Renal pelvis (tissue), 12 donors: ENCODE measurements at places on chromosomes 5 and 9. TPM values are rescaled to one million over a fixed set of nuclear protein-coding genes. Genes with fewer than 3 reads are reported as not detected.

- no peak for DNase-seq
Observed at GRCh38 chr9:113506090-113506589, 42.6 kb downstream of the RGS3 start.

DNA sequence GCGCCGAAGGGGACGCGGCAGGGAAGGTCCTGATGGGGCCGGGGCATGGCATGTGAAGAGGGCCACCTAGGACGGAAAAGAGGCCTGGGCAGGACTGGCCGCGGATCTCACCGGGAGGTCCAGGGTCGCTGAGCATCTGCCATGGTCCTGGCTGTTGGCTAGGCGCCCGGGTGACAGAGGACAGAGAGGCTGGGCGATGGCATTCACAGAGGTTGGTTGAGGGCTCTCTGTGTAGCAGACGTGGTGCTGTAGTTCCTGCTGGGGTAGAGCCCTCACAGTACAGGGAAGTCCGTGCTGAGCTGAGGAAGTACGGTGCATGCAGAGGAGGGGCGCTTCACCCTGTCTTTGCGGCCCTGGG is 427 bp downstream of the PCYOX1L start:
- no peak for DNase-seq

DNA sequence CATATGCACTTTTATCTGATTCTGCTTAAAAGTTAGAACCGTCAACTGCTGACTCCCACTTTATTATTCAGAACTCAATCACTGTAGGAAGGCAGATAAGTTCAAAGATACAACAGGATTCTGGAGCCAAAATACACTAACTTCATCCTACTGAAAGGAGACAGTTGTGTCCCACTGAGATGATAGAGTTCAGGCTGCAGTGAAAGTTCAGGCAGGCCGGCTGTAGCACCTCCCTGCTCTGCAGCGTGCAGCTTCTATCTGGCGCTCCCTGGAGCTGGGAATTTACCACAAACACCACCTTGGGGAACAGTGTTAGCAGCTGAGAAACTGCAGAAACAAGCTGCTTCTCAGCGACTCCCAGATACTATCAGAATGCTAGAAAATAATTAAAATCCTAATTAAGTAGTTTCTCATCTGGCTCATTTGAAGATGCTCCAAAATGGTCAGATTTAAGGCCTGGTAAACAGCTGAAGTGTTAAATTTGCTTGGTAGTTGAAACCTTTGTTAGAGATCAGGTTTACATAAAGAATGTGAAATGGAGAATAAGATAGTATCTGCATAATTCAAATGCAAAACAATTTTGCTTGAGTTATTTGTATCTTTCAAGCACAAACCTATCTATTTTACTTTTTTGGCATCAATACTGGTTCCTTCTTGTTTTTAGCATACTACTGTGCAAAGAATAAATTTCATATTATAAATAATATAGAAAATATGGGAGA is 52.3 kb upstream of the CNTLN start:
- DNase-seq, result no peak

- DNase-seq, result no peak
Observed at GRCh38 chr5:154642499-154643245, 112.5 kb upstream of the LARP1 start.

DNA sequence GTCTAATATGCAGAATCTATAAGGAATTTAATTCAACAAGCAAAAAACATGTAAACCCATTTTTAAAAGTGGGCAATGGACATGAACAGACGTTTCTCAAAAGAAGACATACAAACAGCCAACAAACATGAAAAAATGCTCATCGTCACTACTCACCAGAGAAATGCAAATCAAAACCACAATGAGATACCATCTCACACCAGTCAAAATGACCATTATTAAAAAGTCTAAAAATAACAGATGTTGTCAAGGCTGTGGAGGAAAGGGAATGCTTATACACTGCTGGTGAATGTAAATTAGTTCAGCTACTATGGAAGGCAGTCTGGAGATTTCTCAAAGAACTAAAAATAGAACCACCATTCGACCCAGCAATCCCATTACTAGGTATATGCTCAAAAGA is 3.1 kb upstream of the KLHL3 start:
- DNase-seq, result no peak

DNA sequence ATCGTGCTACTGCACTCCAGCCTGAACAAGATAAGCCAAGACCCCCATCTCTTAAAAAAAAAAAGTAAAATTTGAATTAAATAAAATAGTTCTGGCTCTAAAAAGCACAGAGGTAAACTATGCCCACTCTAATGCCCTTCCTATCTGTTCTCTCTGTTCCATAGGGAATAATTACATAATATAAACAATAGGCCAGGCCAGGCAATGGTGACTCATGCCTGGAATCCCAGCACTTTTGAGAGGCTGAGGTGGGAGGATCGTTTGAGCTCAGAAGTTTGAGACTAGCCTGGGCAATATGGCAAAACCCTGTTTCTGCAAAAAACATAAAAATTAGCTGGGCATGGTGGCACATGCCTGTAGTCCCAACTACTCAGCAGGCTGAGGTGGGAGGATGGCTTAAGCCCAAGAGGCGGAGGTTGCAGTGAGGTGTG is 47.4 kb downstream of the MYO10 start:
- no peak for DNase-seq

DNA sequence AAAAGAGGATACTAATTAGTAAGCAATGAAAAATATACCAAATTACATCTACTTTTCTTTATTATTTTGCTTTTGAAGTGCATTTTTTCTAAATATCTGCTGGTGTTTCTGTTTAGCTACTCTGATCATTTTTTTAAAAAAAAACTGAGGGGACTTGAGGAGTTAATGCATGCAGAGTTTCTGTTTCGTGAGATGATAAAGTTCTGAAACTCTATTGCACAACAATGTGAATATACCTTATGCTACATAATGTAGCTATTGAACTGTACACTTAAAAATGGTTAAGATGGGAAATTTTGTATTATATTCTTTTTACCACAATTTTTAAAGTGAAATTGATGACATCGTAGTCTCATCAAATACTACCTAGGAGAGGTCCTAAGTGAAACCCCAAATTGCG is 288.3 kb upstream of the NR4A3 start:
- DNase-seq, result no peak

- no peak for DNase-seq
Observed at GRCh38 chr5:172004824-172005237, 1.6 kb downstream of the FBXW11 start.

DNA sequence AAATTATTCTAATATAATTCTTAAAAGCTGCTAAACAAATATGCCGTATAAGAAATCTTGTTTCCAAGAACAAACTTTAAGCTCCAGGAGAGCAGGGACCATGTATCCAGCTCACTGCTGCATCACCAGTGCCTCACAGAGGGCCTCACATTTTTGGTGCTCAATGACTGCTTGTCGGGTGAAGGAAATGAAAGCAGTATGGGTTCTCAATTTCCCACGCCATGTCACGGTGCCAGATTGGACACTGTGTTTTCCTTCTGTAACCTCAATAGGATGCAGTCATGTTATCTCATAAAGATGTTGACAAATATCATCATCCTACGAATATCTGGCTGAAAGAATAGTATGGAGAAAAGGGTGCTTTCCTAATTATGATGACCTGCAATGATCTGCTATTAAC is 64.7 kb downstream of the POU5F2 start:
- no peak for DNase-seq

GRCh38 chr5:151264113-151264512 is 11.1 kb downstream of the GM2A start:
- DNase-seq, result no peak

DNA sequence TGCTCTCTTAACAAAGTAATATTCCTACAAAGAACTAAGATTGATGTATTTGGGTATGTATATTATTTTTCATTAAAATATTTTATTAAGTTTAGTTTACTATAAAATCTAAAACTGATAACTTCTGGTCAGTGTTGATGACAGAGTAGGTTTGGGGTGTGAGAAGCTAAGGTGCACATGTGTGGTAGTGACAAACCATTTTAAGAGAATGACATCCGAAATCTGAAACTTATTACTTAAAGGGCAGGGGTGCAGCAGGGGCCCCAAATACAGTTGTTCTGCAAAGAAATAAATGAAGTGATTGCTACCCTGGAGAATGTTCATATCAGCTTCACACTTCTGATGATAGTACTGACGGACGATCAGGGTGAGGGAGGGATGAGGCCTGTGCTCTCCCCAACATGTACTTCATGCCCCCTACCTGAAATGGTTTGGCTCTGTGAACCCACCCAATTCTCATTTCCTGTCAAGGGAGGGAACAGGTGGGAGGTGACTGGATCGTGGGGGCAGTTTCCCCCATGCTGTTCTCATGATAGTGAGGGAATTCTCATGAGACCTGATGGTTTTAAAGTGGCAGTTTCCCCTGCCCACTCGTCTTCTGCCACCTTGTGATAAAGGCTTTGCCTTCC is 125.3 kb upstream of the RFX3 start:
- DNase-seq, result no peak

GRCh38 chr5:137264573-137264972 is 234.6 kb downstream of the SPOCK1 start:
- no peak for DNase-seq

DNA sequence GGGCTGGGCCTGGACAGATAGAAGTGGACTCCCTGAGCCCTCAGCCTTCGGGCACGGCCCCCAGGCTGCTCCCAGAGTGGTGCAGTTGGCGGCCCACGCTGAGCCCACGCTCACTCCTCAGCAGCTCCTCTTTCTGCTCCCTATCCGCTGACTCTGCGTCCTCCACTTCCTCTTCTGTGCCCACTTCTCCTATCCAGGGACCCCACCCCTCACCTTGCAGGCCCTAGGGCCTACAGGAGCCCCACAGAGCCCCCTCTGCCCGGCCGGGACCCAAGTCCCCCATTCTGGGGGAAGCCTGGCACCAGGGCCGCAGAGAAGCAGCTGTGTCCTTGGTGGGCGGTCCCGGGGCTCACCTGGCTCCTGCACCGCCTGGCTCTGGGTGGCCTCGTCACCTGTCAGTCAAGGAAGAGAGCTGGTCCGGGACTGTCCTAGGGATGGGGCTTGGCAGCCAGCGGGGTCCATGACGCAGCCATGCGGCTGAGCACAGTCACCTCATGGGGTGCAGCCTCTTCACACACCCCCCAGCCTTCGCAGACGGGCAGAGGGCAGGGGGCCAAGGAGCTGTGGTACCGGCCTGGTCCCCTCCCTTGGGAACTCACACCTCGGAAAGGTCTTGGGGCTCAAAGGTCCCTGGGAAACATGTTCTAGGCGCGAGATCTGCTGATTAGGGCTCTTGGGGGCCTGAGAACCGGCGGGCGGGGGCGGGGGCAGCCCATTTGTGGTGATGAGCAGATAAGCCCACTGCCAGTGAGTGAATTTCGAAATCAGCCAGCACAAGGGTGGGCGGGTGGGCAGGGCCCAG is 5.4 kb upstream of the NRARP start:
- DNase-seq, result no peak

DNA sequence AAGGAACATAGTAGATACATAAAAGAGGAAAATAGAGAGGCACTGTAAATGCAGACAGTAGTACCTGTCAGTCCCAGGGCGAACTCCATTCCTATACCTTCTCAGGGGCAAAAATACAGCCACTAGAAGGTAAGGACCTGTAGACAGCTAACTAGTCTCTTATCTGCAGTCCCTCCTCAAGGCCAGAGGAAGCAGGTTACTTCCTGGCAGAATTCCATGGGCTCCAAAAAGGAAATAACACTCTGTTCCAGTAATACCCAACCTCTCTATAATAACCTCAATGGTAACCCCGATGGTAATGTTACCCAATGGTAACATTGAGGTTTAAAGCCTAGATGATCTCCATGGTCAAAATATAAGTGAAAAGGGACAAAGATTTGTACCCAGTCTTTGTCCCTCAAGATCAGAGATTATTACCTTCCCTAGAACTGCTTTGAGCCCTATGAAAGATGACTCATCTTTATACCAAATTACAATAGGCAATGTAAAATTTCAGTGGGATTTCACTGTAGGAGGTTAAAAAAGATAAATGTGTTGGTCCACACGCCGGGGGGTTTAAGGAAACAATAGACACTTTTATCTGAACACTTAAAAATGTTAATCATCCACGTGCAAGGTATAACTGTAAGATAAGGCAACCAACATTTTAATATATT is 113.0 kb downstream of the DENND1A start:
- no peak for DNase-seq

DNA sequence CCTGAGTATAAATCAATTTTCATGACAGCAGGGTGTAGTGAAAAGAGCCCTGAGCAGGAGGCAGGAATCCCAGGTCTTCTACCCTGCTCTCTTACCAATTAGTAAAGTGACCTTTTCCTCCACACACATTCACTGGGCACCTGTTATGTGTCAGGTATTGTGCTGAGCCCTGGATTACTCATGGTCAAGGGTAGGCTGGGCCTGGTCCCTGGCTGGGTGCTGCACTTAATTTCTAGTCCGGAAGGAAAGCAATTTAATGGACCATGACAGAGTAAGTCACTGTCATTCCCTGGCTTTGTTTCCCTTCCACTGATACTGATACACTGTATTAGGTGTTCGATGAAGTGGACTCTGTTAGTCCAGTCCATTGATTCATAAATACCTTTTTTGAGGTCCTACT is 29.1 kb upstream of the BRINP1 start:
- no peak for DNase-seq

DNA sequence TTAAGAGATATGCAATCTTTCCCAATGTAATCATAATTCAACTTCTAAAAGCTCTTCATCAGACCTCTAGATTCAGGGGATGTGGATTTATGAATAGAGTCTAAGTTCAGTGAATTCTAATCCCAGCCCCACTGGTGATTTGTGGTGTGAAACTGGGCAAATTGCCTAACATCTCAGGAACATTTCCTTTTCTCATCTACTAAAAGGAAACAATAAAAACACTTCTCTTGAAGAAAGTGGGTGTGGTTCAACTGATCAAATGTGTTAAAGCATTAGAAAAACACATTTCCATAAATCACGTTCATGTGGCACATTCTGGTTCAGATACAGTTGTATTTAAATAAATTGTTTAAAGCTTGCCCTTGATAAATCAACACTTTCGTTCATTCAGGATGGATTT is 631.7 kb upstream of the CDH6 start:
- no peak for DNase-seq

DNA sequence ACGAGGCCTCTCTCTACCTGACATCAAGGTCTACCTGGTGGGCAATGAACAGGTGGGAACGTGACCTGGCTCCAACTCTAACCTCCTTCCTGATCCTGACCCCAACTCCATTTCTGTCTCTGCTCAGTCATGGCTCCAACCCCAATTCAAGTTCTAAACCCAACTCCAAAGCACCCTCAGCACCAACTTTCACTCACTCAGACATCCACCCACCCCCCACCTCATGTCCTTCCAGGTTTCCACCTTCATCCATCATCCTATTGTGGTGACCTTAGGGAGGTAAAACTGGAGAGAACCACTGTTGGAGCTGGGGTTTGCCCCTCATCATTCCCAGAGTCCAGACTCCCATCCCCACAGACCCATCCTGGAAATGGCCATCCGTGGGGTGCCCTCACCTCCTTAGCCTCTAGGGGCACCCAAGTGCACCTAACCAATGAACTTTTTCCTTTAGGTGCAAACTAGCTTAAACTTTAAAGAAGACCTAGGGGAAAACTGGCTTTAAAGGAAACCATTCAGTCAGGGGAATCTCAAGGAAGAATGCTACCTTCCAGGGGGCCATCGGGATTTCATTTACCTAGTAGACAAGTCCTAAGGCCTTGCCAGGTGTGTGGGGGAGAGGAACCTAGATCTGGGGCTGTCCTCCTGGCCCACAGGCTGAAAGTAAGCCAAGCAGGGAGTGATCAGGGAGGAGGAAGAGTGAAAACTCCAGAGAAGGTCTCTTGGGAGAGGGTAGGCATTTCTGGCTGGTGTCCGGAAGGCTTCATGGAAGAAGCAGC is 11.3 kb downstream of the RGS14 start:
- no peak for DNase-seq

GRCh38 chr5:56908942-56909293 is 478 bp upstream of the SETD9 start:
- no peak for DNase-seq

SLC34A1 gene
- polyA plus RNA-seq, result 249 TPM

SLC27A4 gene
- polyA plus RNA-seq, result 19.6 TPM

PCA3 gene
- polyA plus RNA-seq, result 1.3 TPM

IFNA13 gene
- not detected for polyA plus RNA-seq

LCP2 gene
- polyA plus RNA-seq, result 3.1 TPM
